ENCODE measurements at places on chromosomes 5 and 9.

DNA sequence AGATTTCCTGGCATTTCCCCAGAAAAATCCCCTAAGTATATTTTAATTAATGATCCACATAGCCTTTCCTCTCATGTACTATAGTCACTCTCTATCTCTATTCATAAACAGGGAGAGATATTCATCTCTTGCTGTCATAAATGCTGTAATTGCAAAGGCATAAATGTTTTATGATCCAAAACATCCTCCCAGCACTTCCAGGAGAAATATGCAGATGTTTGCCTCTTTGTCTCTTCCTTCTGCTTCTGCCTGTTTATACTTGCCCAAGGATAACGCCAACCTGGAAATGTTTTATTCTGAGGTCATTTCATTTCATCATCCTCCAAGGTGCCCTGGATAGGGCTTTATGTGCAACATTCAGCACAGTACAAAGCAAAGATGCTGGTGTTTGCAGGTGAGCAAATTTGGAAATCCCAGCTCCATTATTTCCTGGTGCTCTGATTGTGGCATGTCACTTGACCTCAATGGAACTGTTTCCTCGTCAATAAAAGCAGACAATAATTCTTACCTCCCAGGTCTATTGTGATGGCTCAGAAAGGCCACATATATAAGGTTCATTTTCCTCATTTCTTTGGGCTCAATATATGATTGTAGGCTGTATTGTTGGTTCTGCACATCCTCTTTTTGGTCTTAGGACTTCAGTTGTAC, 6.9 kb downstream of the TNFSF15 start:
- DNase-seq = no peak

- DNase-seq = no peak
These were observed 110.1 kb upstream of the GRIN3A start for GRCh38 chr9:101848485-101848919.

GRCh38 chr5:135916638-135917263, 21.1 kb upstream of the IL9 start:
- no peak for DNase-seq

DNA sequence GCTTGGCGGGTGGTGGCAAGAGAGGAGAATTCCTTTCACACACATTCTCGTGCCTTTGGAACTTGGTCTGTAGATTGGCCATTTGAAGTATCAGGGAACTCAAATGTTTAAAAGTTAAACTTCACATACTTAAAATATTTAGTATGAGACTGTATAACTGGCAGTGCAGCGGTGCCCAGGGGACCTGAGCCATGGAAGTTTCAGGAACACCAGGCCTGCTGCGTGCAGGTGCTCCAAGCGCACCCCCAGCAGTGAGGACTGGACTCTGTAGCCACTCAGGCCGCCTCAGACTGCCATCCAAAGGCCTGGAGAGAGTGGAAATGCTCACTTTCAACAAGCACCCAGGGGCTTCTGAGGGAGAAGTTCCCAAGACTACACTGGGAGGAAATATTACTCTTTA, 273.5 kb upstream of the IRX2 start:
- DNase-seq = no peak

- no peak for DNase-seq
These were observed 35.3 kb upstream of the SPDL1 start for GRCh38 chr5:169548315-169548714.

- DNase-seq = no peak
These were observed 3.7 kb upstream of the SSBP2 start for GRCh38 chr5:81754621-81755020.

GRCh38 chr9:68838245-68838644, 133.2 kb downstream of the PIP5K1B start:
- DNase-seq = no peak

DNA sequence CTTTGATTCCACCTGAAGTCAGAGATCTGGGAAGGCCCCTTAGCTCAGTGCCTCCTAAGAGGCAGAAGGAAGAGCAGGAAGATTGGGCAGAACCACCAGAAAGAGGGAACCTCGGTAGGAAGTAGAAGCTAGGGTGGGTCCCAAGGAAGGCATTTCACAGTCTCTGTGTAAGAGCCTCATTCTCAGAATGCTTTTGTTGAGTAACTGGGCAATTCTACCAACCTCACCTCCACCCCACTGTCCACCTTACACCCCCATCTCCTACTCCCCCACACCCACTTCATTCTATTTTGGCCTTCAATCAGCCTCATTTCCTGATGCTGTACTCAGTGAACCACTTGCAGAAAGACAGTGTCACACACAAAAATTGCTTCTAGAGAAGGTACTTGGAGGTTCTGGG, 3.5 kb downstream of the HBEGF start:
- no peak for DNase-seq

DNA sequence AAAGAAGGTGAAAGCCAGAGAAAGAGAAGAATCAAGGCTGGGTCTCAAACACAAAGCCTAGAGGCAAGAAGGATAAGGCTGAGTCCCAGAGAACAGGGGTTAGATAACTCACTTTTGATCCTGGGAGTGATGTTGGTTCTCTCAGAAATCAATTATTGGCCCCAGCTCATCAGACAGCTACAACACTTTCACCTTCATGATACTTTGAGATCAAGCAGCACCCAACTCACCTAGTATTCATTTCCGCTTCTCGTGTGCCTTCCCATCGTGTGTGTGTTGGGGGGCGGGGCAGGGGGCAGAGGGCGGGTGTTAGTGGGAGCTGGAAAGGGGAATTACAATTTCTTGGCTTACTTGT, 92.2 kb upstream of the RAD23B start:
- DNase-seq = no peak

DNA sequence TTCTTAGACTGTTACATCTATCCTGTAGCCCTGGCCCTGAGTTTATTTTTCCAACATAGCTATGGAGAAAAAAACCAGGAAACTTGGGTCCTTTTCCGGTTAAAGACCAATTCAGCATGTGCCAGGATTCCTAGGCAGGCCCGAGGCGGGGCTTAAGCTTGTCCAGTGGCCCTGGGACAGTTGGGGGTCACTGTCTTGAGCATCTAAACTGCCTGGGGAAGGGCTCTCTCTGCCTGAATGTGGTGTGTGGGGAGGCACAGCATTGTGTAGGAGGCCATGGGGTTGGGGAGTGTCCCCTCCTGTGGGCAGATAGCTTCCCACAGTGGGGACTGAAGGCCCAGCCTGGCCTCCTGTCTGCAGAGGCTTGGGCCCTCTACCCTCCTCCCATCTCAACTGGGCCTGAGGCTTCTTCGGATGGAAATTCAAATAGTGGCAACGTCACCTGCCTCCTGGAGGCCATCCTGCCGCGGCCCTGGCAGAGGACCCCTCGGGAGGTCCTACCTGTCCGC, 88.8 kb downstream of the PHF2 start:
- DNase-seq = peak; percentile 58

DNA sequence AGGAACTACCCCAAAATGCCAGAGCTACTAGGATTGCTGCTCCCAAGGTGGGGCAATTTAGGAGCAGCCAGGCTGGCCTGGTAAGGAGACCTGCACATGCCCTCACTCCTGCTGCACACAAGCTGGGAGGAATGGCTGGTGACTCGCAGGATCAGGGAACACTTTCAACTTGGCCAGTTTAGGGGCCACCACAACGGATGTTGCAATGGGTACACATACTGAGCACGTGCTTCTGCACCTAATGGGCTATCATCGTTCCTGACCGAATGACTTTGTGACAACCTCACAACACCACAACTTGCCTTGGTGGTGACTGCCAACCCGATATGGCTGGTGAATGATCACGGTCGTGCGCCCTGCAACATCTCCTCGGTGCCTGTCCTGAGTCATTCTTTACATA, 172.0 kb downstream of the ROR2 start:
- no peak for DNase-seq

DNA sequence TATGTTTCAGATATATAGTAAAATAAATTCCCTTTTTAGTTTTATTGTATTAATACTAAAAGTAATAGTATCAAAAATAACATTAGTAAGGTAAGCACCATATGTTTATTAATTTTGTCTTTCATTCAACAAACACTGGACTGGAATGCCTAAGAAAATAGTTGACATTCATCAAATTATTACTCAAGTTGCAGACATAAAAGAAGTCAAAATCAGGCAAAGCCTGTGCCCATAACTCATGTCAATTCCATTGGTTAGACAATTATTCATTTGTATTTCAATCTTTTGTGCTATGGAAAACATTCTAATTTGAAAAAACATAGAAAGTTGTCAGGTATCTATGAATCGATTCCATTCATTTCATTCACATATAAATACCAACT, 158.9 kb downstream of the CEMIP2 start:
- DNase-seq = no peak

DNA sequence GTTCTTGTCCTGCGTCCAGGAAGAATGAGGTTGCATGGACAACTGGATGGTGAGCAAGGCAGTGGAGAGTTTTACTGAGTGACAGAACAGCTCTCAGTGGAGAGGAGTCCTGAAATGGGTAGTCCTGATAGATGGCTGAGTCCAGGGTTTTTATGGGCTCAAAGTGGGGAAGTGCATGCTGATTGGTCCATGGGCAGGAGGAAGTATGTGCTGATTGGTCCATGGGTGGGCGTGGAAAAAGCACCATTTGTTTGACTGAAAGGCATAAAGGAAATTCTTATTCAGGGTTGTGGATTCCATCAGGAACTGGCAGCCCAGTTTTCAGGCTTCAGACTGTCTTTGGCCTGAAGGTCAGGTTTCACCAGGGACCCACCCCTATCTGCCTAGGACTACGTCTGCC, 10.6 kb downstream of the FSD1L start:
- DNase-seq = no peak

GRCh38 chr9:127279717-127280285, 15.2 kb downstream of the GARNL3 start:
- no peak for DNase-seq

GRCh38 chr5:38455796-38456330, 100.6 kb downstream of the LIFR start:
- no peak for DNase-seq

DNA sequence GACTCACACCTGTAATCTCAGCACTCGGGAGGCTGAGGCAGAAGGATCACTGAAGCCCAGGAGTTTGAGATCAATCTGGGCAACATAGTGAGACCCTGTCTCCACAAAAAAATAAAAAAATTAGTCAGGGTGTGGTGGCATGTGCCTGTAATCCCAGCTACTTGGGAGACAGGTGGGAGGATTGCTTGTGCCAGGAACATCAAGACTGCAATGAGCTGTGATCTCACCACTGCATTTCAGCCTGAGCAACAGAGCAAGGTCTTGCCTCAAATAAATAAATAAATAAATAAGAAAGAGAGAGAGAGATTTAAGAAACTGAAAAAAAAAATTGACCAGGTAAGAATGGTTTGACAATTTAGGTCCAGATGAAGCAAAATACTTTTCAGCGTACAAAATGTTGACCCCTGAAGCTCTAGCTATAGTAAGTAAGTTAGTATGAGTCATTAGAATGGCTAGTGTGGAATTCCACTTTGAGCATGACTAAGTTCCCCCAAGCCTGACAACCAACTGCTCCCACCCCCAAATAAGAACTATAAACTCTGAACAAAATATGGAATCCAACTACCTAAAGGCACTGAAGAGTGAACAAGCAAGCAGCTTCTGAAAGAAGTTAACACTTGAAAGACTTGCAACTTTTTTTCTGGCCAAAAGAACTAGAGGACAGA, 217.8 kb upstream of the TLE4 start:
- no peak for DNase-seq

- DNase-seq = no peak
These were observed 102.4 kb downstream of the UBE2R2 start for GRCh38 chr9:33919276-33919897.

- DNase-seq = no peak
These were observed 709 bp upstream of the SH3PXD2B start for GRCh38 chr5:172455087-172455381.

- DNase-seq = no peak
These were observed 202.4 kb upstream of the CDH9 start for GRCh38 chr5:27240791-27241190.

GRCh38 chr9:135506327-135507103, 6.0 kb downstream of the MRPS2 start:
- DNase-seq = peak; percentile 53

GRCh38 chr9:98596486-98596885, 112.2 kb downstream of the GABBR2 start:
- DNase-seq = no peak

DNA sequence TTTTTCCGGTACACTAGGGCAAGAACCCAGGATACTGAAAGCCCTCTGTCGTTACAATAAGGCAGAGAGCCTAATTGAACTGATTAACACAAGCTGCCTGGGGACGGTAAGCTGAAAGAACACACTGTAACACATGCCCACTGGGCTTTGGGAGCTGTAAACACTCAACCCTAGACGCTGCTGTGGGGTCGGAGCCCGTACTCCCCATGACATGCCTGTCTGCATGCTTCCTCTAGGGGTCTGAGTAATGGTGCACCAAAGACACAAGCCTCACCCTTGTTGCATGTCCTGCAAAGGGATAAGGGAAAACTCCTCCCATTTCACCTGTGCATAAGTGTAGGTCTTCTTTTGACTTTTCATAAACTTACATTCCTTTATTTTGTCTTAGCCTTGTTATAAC, 194.0 kb downstream of the FBXL7 start:
- no peak for DNase-seq

DNA sequence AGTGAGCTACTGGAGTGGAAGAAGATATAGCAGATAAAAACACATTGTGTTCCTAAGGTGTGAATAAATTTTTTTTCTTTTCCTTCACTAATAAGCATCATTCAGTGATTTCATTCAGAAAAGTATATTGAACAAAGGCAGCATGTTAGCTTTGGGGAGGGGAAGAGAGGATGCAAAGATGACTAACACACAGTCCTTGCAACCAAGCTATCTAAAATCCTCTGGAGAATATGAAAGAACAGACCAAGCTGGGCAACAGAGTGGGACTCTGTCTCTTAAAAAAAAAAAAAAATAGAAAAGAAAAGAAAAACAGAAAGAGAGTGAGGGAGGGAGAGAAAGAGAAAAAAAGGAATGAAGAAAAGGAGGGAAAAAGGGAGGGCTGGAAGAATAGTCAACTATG, 22.3 kb upstream of the OMD start:
- no peak for DNase-seq

- no peak for DNase-seq
These were observed 25.2 kb downstream of the TMEM252 start for GRCh38 chr9:68515326-68516017.

DNA sequence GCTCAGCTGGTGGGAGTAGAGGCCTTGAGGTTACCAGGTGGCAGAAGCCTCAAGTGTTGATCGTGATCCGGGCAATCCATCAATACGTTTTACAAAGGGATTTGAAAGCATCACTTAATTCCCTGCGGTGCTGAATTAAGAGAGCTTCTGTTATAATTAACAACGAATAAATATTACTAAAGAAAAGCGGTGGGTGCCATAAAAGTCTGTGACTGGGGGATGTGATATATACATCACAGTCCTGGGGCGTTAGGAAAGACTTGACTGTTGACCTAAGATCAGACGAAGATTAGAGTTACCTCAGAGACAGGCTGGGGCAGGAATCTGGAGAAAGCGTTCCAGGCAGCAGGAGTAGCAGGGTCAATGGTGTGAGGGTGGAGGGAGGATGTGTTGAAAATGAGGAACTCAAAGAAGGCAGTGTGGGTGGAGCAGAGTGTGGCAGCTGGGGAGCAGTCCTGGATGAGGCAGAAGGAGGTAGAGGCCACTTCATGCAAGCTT, 6.7 kb upstream of the C5orf63 start:
- no peak for DNase-seq

GRCh38 chr5:8013948-8014710, 145.2 kb downstream of the MTRR start:
- DNase-seq = no peak
